ENCODE measurements at places on chromosomes 13 and 19. TPM values are rescaled to one million over a fixed set of nuclear protein-coding genes. Genes with fewer than 3 reads are reported as not detected.

The C13orf42 gene
- not detected for total RNA-seq

The SOX1 gene
- total RNA-seq = 0.33 TPM

The ZNF433 gene
- 3.8 TPM for total RNA-seq

The DHDH gene
- total RNA-seq = 1.1 TPM

The PLIN4 gene
- not detected for total RNA-seq

The SPTBN4 gene
- 0.36 TPM for total RNA-seq

The CPB2 gene
- total RNA-seq = not detected

The TNFSF13B gene
- total RNA-seq = 10.3 TPM

The TUBA3C gene
- not detected for total RNA-seq

The TLE2 gene
- total RNA-seq = 1.5 TPM
